ENCODE measurements at places on chromosomes 5 and 9.

DNA sequence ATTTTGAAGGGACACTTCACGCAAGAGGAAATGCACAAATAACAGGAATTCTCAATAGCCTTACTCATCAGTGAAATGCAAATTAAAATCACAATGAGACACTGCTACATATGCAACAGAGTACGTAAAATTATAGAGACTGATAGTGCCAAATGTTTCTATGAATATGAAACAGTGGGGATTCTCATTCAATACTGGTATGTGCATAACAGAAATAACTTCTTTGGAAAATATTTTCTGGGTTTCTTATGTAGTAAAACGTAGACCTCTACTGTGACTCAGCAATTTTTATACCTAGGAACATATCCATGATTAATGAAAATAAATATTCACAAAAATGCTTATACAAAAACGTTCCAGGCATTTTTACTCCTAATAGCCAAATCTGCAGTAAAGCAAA, 1625.2 kb downstream of the MAT2B start:
- no peak for DNase-seq

DNA sequence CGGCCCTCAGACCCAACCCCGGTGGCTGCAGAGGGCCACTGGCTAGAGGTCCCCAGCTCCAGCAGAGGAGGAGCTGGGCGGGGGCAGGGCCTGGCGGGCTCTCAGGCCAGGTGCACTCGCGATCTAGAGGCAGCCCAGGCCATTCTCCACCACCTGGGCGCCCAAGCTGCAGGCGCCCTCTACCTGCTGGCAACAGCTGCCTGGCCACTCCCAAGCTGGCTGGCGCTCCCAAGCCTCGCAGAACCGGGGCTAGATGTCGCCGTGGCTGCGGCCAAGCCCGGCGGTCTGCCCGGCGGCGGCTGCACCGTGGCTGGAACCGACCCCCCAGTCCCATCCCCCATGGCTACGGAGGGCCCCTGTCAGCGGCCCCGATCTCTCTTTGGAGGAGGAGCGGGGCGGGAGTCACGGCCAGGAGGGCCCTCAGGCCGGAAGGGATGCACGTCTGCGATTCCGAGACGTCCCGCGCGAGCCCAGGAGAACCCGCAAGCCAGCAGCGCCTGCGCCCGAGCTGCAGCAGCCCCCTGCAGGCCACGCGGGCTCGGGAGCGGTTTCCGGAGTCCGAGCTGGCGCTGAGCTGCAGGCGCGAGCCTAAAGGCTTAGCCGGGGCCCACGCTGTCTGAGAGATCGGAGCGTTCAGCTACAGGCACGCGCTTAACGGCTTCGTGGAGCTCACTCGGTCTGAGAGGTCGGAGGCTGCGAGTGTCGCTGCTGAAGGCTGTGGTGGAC, 44.3 kb upstream of the BICD2 start:
- DNase-seq, result peak; percentile 93

DNA sequence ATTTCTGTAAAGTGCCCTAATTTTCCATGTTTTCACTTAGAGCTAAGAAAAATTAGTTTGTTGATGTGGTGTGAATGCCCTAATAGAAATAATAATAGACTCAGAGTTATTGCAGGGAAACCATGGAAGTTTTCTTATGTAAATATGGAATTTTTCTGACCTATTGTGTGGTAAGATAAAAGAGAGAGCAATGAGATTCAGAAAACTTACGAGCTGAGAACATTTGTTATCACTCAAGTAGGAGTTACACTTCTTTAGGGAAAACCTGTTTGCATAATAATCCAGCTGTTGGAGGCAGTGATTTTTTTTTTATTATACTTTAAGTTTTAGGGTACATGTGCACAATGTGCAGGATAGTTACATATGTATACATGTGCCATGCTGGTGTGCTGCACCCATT, 39.2 kb downstream of the PRR16 start:
- DNase-seq, result no peak

DNA sequence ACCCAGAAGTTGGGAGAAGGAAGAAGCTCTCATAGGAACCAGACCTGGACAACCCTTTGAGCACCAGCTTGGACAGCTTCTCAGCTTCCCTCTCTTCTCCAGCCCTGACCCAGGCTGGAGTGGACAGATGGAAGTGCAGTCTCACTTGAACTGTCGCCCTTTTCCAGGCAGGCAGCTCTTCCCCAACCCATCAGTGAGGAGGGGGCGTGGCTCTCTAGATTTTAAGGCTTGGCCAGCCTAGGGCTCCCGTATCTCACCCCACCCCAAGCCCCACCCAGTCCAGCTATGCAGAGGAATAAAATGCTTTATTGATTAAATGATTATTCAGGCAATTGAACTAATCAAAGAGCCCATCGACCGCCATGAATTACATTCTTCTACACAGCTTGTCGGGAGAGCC, 2.2 kb downstream of the PAX5 start:
- DNase-seq, result no peak

- no peak for DNase-seq
Observed at GRCh38 chr9:31623511-31623910, 760.9 kb upstream of the ACO1 start.

DNA sequence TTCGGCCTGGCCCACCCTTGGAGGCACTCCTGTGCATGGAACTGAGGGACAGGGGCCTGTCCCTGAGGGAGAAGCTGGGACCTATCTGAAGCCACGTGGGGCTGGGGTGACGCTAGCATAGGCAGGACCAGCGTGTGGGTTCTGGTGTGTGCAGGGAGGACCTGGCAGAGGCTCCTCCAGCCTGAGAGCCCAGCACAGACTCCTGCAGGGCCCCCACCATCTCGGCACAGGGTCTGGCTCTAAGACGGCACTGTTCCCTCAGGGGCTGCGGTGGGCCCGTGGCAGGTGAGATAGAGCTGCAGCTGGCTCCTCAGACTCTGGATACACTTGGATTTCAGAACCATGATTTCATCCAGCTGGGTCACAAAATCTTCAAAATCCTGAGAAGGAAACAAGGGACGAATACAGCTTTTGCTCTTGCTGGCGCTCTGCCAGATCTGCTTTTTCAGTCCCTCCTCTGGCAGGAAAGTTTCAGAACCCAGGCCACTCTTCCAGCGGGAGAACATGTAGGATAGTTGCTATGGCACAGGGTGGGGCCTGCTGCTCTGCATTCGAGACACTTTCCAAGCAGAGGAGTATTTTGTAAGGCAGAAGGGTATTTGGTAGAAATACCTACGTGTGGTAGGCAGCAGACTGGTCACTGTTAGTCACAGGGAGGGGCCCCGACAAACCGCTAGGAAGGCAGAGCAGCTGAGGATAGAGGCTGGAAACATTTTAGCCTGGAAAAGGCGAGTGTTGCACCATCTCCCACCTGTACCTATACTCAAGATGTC, 74.7 kb downstream of the KIF24 start:
- DNase-seq, result no peak

- peak; percentile 80 for DNase-seq
Observed at GRCh38 chr9:137373611-137373980, 49.4 kb downstream of the EXD3 start.

DNA sequence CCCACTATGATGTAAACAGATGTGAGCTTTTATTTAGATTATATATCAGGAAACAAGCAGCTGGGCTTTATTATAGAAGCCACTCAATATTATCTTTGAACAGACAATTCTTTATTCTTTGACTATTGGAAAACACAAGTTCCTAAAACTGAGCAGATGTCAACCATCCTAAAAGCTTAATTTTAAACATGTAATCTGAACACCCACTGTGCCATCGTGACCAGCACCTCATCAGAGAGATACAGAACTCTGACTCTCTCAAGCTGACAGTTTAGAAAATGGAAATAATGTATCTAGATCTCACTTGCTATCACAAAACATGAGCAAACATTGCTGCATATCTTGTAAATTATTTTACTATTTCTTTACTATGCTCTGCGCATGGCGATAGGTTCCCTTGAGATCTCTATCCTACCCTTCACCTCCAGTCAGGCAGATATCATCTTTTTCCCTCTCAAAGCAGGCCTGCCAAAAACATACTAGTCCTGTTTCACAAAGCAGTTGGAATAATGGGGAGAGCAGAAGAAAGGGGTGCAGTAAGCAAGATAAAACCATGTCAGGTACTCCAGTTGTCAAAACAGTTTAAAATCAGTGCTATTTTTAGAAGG, 151.0 kb downstream of the KIAA0825 start:
- DNase-seq, result no peak

- DNase-seq, result no peak
Observed at GRCh38 chr9:96781552-96781951, 3.7 kb upstream of the ZNF510 start.

GRCh38 chr9:27888661-27889295, 315.5 kb upstream of the C9orf72 start:
- peak; percentile 44 for DNase-seq

GRCh38 chr5:10331341-10331796, 22.1 kb upstream of the MARCHF6 start:
- DNase-seq, result no peak

GRCh38 chr9:128479262-128479661, 23.5 kb downstream of the ODF2 start:
- DNase-seq, result no peak

GRCh38 chr9:110939573-110939972, 98.7 kb downstream of the LPAR1 start:
- no peak for DNase-seq

- DNase-seq, result no peak
Observed at GRCh38 chr9:34647651-34648050, 1.2 kb downstream of the GALT start.

GRCh38 chr5:106508894-106509293, 1161.8 kb downstream of the EFNA5 start:
- DNase-seq, result no peak

DNA sequence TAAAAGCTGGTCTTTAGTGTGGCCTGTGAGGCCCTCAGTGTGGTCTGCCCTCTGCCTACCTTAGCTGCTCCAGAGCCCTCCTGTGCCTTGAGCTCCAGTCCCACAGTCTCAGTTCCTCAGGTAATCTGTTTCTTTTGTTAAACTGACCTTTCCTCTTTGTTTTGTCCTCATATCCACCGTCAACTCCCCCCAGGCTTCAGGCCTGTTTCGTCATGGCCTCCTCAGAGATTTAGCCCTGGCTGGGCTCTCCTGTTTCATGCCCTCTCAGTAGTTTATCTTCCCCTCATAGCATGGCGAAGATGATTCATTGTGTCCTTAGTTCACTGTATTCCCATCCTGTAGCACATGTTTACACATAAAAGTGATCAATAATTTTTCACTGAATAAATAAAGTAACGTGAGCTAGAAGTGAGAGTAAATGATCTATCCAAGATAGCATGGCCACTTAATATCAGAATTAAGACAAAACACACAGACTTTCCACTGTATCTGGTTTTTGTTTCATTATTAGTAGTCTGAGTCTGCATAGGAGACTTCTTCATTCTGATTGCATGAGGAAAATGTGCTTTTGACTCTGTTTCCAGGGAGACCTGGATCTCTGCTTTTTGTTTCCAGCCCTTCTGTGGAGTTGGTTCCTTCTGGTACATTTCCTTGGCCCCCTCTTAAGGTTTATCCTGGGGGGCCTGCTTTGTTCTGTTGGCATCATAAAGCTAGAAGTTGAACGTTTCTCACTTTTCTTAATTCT, 70.5 kb downstream of the SNX24 start:
- no peak for DNase-seq
